OCI-M1 (cell line): ENCODE measurements at places on chromosomes 3 and 15.

- DNase-seq: peak; percentile 19
These were observed 34.2 kb downstream of the LIMD1 start for GRCh38 chr3:45628746-45629145.

DNA sequence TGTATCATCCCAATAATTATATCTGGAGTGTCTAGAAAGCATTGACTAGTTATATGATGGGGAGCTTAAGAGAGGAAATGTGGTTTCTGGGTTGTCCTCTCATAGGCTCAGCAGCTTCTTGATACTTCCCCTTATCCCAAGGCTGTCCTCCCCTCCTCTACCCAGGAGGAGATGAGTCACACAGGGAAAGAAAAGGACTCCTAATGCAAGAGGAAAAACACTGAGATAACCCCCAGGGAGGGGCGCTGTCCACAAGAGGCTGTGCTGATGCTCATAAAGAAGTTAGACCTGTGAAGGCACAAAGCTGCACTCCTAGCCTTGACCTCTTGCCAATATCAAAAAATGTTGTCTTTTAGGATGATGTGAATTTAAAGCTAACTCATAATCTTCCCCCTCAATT is 28.8 kb upstream of the GYG1 start:
- DNase-seq: peak; percentile 58

DNA sequence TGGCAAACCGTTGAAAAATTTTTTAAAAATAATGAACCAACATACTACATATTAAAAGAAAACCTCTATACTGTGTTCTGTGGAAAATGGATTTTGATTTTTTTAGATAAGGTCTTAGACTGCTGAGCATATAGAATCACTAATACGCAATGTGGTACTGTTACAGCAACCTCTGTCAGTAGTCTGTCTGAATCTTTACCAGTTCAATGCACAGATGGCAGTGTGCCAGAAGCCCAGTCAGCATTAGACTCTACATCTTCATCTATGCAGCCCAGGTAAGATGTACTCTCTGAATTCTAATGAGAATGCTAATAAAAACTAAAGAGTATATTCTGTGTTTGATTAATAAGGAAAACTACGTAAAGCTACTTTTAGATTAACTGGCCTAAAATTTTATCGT is 31.3 kb upstream of the FAH start:
- DNase-seq: no peak

- no peak for DNase-seq
These were observed 86.2 kb downstream of the THSD4 start for GRCh38 chr15:71201477-71201876.

DNA sequence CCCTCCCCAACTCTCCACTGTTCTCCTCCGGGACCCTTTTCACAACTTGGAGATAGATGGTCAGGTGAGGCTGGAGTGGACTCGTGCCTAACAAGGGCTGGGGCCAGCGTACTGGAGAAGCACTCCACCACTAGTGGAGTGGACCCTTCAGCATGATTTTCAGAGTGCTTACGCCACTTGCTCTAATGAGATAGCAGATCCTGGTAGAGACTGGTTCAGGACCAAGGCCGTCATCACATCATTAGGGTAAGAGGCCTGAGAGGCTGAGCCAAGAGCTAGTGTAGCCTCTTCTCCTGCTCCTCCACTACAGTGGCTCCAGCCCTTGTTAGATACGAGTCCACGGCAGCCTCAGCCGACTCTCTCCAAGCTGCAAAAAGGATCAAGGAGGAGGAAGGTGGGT is 66.9 kb upstream of the NTRK3 start:
- DNase-seq: no peak

- no peak for DNase-seq
These were observed 28.5 kb downstream of the SLC6A6 start for GRCh38 chr3:14430706-14431451.

- DNase-seq: peak; percentile 45
These were observed 51.8 kb downstream of the RGMA start for GRCh38 chr15:93036951-93037819.

DNA sequence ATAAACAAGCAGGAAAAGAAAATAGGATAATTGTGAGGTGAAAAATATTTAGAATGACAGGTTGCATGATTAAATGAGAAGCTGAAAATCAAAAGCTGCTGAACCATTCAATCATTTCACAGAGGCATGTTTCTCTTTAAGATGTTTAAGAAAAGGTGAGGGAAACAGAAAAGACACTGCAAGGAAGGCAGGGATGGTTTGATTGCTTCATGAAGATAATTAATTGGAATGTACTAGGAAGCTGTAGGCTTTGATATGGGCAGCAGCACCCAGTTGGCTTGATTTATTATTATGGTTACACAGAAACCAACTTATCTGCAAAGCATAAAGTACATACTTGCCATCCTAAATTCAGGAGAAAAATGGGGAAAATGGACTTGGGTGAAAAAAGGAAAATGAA is 234.6 kb downstream of the SUCLG2 start:
- no peak for DNase-seq

- DNase-seq: no peak
These were observed 12.4 kb downstream of the CACNA2D3 start for GRCh38 chr3:54134713-54135112.

GRCh38 chr3:194203482-194204041 is 67.6 kb downstream of the HES1 start:
- no peak for DNase-seq

DNA sequence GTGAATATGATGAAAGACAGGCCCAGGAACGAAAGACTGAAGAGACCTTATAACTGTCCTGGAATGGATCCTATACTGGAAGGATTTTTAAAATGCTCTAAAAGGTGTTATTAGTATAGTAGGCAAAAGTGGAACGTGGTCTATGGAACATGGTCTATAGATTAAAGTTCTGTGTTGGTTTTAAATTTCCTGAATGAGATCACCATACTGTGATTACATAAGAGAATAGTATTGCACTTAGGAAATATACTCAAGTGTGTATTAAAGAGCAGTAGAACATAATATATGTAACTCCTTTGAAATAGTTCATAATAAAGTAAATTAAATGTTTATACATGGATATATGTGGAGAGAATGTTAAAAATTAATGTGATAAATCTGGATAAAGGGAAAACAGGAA is 68.2 kb downstream of the SPRED1 start:
- DNase-seq: peak; percentile 11

DNA sequence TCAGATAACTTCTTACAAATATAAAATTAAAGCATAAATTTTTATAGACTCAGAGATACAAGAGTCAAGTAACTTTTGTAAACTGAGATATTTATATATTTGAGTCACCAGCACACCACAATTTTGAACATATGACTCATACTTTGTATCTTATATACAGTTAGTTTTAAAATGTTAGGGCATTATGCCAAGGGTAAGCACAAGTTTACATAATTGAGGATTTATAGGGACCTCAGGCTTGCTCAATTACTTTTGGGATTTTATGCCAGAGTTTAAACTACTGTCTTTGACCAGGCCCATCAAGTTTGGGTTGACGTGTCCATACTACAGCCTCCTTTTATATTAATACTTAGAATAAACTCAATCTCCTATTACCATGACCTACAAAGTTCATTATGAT is 7.4 kb upstream of the FGF7 start:
- peak; percentile 8 for DNase-seq

GRCh38 chr15:32646291-32646690 is 4.8 kb downstream of the SCG5 start:
- no peak for DNase-seq

DNA sequence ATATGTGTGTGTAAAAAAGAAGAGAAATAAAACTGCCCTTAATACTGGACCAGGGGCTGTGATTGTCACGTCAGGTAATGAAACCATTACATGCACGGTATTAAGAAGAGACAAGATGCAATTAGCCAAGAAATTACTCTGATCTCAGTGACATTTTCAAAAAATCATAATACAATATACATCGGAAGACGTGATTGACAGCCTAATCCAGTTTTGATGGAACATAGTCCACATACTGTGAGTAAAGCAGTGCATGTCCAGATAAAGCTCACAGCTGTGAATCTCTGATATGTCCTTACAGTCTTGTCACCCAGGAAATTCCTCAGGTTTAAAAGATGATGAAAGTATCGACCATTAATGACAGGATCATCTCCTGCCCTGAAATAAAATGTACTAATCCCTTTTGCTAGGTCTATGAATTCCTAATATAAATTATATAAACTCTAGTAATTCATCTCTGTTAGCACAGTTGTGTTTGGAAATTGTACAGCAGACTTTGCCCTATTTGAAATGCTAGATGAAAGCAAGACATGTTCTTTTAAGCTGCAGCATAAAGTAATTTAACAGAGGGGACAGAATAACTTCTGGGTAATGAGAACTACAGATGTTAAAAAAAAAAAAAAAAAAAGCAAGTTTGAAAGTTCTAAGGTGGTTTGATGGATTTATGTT is 119.5 kb upstream of the TMCO5A start:
- DNase-seq: no peak

DNA sequence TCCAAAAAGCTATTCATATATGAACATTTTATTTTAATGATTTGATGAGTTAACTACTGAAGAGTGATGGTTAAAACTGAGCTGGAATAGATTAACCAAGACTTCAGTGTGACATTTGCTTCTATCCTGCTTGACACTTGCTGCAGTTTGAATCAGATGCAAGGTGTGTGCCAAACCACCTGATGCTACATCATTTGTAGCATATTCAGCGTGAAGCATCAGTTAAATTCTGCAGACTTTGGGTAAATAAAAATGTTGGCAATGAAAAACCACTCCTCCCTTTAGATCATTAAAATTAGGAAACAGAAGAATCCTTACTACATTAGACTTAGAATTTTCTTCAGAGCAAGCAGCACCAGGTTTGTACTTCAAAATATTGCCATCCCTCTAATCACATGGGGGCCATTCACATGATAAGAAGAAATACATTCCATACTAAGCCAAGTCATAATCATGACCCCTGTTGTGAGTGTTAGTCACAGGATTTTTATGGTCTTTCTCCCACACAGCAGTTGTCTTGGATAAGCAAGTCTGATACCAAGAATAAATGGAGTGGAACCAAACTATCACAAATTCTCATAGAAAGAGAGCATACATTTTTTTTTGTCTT is 160.7 kb upstream of the TNIK start:
- DNase-seq: peak; percentile 7

DNA sequence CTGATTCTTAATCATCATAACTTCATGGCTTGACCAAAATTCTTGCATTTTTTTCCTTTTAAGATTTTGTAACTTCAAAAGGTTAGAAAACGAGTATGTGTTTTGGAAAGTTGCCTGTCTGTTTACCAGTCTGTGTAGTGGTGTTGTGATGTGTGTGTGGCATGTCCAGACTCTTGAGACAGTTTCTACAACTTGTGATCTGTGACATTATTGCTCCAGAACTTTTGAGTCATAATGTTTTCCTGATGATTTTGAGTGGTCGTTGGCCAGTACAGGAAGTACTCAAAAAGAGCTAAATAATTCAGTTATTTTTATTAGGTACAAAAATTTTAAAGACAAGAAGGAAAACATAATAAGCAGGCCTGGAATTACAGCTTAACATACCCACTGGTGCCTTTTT is 229.0 kb upstream of the C2CD4B start:
- DNase-seq: no peak

DNA sequence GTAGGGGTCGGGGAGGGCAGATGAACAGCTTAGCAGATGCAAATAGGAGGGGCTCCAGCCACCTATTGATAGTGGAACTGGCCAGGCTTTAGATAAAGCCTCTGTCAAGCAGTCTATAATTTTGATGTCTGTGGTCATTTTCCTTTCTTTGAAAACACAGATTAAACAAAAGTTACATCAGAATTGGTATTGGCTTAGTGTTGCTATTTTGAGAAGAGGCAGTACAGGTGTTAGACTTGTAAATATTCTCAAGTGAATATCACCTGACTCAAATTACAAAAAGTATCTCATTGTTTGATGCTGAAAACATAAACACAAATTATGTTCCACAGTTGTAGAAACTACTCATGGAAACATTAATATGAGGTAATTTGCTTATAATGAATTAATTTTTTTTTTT is 18.1 kb downstream of the GHRL start:
- peak; percentile 59 for DNase-seq

GRCh38 chr3:4633078-4634004 is 140.2 kb downstream of the ITPR1 start:
- DNase-seq: peak; percentile 83

DNA sequence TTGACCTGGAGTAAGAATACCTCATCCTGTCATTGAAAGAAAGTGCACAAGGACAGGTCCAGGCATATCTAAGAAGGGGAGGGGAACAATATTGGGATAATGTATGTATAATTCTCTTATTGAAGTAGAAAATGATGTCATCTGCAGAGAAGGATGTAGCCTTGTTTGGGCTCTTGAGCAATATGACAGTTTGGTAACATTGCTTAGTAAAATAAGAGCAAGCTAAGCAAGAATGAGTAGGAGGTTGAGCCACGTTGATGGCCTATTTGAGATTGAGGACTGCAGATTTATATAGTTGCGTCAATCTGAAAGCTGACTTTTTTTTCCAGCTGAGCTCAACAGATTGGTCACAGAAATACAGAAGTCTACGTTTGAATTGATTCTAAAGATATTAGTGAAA is 145.2 kb downstream of the FILIP1L start:
- peak; percentile 15 for DNase-seq

- peak; percentile 78 for DNase-seq
These were observed 371.4 kb downstream of the SV2B start for GRCh38 chr15:91471468-91471867.

DNA sequence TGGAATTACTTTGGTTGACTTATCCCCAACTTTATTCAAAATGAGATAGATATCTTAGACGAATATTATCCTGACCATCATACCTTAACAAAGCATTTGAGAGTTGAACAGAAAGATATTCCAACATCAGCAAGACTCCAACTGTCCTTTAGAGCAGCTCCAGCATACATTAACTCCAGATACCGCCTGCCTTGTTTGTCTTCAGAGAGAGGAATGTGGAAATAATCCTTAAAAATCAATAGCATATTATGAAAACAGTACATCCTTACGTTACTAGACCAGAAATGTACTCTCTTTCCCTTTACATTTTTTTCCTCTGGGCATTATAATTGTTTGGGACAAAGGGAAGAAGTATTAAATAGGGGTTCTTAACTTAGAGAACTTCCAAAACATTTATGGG is 1.7 kb downstream of the ANKUB1 start:
- no peak for DNase-seq

DNA sequence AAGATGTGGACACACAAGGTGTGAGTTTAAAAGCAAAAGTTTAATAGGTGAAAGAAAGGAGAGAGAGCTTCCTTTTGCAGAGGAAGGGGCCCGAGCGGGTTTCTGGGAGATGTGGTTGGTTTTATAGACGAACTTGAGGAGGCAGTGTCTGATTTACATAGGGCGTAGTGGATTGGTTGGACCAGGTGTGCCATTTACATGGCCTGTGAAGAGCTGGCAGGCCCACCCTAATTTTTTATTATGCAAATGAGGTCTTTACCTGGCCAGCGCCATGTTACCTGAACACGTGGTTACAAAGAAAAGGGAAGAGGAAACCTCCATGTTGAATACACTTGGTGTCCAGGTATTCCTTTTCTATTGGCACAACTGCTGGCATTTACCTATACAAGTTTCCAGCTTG is 42.8 kb upstream of the THSD4 start:
- no peak for DNase-seq

DNA sequence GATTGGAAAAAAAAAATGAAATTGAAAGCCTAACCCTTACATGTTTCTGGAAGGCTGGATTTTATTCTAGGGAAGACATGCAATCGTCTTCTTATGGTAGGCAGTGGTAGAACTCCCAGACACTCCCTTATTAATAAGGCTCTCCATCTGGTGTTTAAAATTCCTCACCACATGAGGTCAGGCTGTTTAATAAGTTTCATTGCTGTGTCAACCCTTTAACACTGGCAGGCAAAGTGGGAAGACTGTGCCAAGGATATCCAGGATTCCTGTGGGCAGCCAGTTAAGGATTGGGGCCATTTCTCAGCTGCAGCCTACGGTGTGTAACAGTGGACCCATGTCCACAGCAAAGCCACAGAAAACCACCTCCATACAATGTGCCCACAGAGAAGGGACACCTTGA is 225.5 kb upstream of the CHRM5 start:
- DNase-seq: no peak
